ENCODE measurements at places on chromosomes 12 and 14. TPM values are rescaled to one million over a fixed set of nuclear protein-coding genes. Genes with fewer than 3 reads are reported as not detected.
A peak's percentile ranks its signal among the peaks of the same experiment; 100 is the strongest.

GRCh38 chr12:67630373-67631088 is 18.0 kb upstream of the DYRK2 start:
- H3K27ac ChIP-seq = peak overlapping the region; percentile 78
- peak; percentile 96 for DNase-seq
- peaks cover 67% of the 10 kb centered on the region for H3K4me1 ChIP-seq
- no peaks in the 10 kb centered on the region for H3K36me3 ChIP-seq
- no peaks in the 10 kb centered on the region for H3K27me3 ChIP-seq

GRCh38 chr14:34138175-34138574 is 187.3 kb upstream of the EGLN3 start:
- H3K27ac ChIP-seq = no peak overlapping the region
- no peaks in the 10 kb centered on the region for H3K4me1 ChIP-seq
- DNase-seq = no peak
- H3K4me3 ChIP-seq = no peak overlapping the region
- no peaks in the 10 kb centered on the region for H3K27me3 ChIP-seq

GRCh38 chr14:92328664-92329255 is 5.8 kb downstream of the SLC24A4 start:
- H3K27ac ChIP-seq = no peak overlapping the region
- H3K4me3 ChIP-seq = no peak overlapping the region
- H3K36me3 ChIP-seq = no peaks in the 10 kb centered on the region
- H3K4me1 ChIP-seq = no peaks in the 10 kb centered on the region
- peaks cover 5% of the 10 kb centered on the region for H3K27me3 ChIP-seq
- DNase-seq = no peak

- no peak overlapping the region for H3K4me3 ChIP-seq
- no peak overlapping the region for H3K27ac ChIP-seq
- no peak for DNase-seq
Observed at GRCh38 chr12:85741046-85741445, 95.2 kb downstream of the RASSF9 start.

GRCh38 chr12:104212516-104212915 is 3.1 kb upstream of the TXNRD1 start:
- H3K4me3 ChIP-seq = no peak overlapping the region
- no peak for DNase-seq
- peaks cover 2% of the 10 kb centered on the region for H3K27me3 ChIP-seq
- peaks cover 11% of the 10 kb centered on the region for H3K4me1 ChIP-seq

DNA sequence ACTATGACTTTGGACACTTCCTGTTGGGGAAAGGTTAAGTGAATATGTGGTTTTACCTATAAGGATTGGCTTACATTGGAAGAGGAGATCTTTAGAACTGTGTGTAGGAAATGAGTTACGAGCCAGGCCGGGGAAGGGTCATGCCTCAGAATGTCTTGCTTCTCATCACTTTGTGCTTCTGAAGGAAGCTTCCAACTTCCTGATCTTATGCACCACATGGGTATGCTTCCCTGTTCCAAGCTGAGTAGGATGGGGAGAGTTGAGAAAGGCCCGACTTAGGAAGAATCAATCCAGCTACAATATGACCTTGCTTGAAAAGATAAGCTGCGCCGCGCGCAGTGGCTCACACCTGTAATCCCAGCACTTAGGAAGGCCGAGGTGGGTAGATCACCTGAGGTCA is 59.9 kb downstream of the STXBP6 start:
- no peak for DNase-seq
- no peaks in the 10 kb centered on the region for H3K36me3 ChIP-seq
- H3K4me3 ChIP-seq = no peak overlapping the region
- H3K27ac ChIP-seq = no peak overlapping the region
- no peaks in the 10 kb centered on the region for H3K4me1 ChIP-seq

- H3K27me3 ChIP-seq = no peaks in the 10 kb centered on the region
- no peak for DNase-seq
- no peaks in the 10 kb centered on the region for H3K36me3 ChIP-seq
- no peak overlapping the region for H3K4me3 ChIP-seq
- H3K4me1 ChIP-seq = no peaks in the 10 kb centered on the region
Observed at GRCh38 chr12:101074940-101075680, 134.9 kb downstream of the SLC5A8 start.

GRCh38 chr14:61724133-61724532 is 28.8 kb downstream of the HIF1A start:
- H3K27me3 ChIP-seq = no peaks in the 10 kb centered on the region
- DNase-seq = no peak
- peaks cover 8% of the 10 kb centered on the region for H3K4me1 ChIP-seq

LPAR5 gene
- total RNA-seq = 7.0 TPM

Data from CD4-positive, CD25-positive, alpha-beta regulatory T cell (primary cell).